ENCODE measurements at places on chromosomes 7 and 10. TPM values are rescaled to one million over a fixed set of nuclear protein-coding genes. Genes with fewer than 3 reads are reported as not detected.

- no peaks in the 10 kb centered on the region for H3K27me3 ChIP-seq
- no peaks in the 10 kb centered on the region for H3K4me1 ChIP-seq
- no peak overlapping the region for H3K4me3 ChIP-seq
- H3K27ac ChIP-seq: no peak overlapping the region
Observed at GRCh38 chr10:21083861-21084260, 186.8 kb upstream of the NEBL start.

DNA sequence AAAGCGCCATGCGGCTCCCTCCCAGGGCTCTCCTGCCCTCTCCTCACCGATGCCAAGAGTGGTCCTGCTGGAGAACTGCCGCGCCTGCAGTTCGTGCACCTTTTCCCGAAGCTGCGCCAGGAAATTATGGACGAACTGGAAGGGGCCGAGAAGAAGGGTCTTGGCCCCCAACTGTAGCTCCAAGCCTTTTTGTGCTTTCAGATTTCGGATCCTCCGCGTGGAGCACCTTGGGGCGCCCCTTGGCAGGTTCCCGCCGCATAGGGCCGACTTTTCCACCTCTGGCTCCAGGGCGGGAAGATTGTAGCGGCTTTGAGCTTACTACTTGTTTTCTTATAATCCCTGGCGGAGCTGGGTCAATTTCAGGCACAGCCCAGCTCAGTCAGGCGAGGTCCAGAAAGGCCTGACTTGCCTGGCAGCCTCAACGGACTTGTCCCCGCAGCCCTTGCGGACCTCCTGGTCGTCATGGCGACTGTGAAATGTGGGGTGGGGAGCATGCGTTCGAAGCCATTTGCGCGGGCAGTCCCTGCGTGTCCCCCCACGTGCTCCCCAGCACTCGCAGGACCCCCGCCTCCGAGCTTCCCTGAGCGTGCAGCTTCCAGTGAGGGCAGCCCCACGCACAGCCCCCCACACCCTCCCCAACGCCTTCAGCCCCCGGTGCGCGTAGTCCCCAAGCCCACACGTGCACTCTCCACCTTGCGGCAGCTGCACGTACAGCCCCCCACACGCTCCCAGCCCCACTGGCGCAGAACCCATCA, 129.9 kb downstream of the KBTBD2 start:
- no peak overlapping the region for H3K4me3 ChIP-seq
- H3K36me3 ChIP-seq: no peaks in the 10 kb centered on the region
- peaks cover 9% of the 10 kb centered on the region for H3K4me1 ChIP-seq

GRCh38 chr10:100827819-100828737, 82.7 kb downstream of the PAX2 start:
- H3K4me3 ChIP-seq: peak overlapping the region; percentile 64
- DNase-seq: peak; percentile 44
- H3K4me1 ChIP-seq: peaks cover 39% of the 10 kb centered on the region
- no peak overlapping the region for H3K27ac ChIP-seq
- H3K27me3 ChIP-seq: peaks cover 85% of the 10 kb centered on the region
- H3K36me3 ChIP-seq: peaks cover 5% of the 10 kb centered on the region

NEUROG3 gene
- not detected for total RNA-seq

NACAD gene
- total RNA-seq: 0.60 TPM

GRCh38 chr7:19051767-19052375, 65.6 kb downstream of the TWIST1 start:
- no peaks in the 10 kb centered on the region for H3K27me3 ChIP-seq
- no peak overlapping the region for H3K4me3 ChIP-seq
- no peaks in the 10 kb centered on the region for H3K4me1 ChIP-seq
- no peaks in the 10 kb centered on the region for H3K36me3 ChIP-seq
- no peak overlapping the region for H3K27ac ChIP-seq

DNA sequence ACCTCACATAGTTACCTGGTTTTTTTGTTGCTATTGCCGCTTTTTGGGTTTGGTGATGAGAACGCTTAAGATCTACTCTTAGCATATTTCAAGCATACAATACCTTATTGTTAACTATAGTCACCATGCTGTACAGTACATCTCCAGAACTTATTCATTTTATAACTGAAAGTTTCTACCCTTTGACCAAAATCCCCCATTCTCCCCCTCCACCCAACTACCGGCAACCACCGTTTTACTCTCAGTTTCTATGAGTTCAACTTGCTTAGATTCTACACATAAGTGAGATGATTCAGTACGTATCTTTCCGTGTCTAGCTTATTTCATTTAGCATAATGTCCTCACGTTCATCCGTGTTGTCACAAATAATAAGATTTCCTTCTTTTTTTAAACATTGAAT, 86.7 kb upstream of the IL6 start:
- H3K4me1 ChIP-seq: peaks cover 20% of the 10 kb centered on the region
- peaks cover 33% of the 10 kb centered on the region for H3K36me3 ChIP-seq
- H3K27ac ChIP-seq: no peak overlapping the region
- H3K4me3 ChIP-seq: no peak overlapping the region
- peaks cover 44% of the 10 kb centered on the region for H3K27me3 ChIP-seq

DNA sequence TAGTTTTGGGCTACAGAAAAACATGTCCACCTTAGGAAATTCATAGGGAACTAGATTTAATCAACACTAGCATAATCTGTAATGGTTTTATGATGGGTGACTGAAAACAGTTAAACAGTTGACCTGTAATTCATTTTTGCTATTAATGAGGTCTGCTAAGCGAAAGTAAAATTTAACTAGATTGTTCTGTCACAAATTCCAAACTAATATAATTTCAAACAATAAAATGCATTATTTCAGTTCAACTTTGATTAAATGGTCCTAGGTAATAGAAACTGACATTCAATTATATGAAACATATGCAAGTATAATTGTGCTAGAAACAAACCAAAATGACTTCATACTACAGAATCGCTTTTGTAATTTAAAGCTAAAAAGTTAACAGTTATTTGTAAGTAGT, 6.9 kb downstream of the NOC3L start:
- no peak overlapping the region for H3K27ac ChIP-seq
- H3K36me3 ChIP-seq: peaks cover 59% of the 10 kb centered on the region
- peaks cover 33% of the 10 kb centered on the region for H3K4me1 ChIP-seq
- H3K27me3 ChIP-seq: no peaks in the 10 kb centered on the region

SEMA3D gene
- total RNA-seq: not detected

- no peak overlapping the region for H3K27ac ChIP-seq
- no peaks in the 10 kb centered on the region for H3K36me3 ChIP-seq
- peak; percentile 23 for DNase-seq
- H3K4me3 ChIP-seq: no peak overlapping the region
- H3K4me1 ChIP-seq: no peaks in the 10 kb centered on the region
- no peaks in the 10 kb centered on the region for H3K27me3 ChIP-seq
Observed at GRCh38 chr7:77651575-77652162, 44.6 kb upstream of the RSBN1L start.

PRPS1L1 gene
- not detected for total RNA-seq

KAT6B gene
- total RNA-seq: 21.8 TPM

DNA sequence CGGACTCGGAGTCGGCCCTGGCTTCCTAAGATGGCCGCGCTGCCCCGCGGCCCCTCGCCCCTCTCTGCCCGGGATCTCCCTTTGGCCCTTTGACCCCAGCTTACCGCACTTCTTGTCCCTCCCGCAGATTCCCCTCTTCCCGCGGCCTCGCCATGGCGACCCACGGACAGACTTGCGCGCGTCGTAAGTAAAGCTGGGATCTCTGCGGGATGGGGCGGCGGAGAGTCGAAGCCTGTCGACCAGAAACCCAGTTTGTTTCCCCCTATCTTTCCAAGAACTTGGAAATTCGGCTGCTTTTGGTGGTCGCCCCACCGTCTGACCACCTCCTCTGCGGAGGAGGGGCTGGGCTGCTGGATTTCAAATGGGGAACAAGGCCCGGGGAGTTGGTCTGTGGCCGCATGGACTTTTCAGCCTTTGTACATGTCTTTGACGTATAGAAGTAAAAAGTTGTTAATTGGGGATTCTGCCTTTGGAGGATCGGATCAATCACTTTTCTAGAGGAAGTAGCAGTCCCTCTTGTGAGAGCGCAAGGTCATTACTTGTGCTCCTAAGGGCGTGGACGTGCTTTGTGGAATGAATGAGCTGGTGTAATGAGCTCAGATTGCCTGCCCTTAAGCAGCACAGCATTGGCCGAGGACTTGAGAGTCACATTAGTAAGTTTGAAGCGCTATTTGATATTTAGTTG, 553 bp downstream of the VDAC2 start:
- H3K27ac ChIP-seq: peak overlapping the region; percentile 91
- H3K4me3 ChIP-seq: peak overlapping the region; percentile 94
- H3K27me3 ChIP-seq: no peaks in the 10 kb centered on the region
- DNase-seq: peak; percentile 43

CCDC172 gene
- not detected for total RNA-seq

DNA sequence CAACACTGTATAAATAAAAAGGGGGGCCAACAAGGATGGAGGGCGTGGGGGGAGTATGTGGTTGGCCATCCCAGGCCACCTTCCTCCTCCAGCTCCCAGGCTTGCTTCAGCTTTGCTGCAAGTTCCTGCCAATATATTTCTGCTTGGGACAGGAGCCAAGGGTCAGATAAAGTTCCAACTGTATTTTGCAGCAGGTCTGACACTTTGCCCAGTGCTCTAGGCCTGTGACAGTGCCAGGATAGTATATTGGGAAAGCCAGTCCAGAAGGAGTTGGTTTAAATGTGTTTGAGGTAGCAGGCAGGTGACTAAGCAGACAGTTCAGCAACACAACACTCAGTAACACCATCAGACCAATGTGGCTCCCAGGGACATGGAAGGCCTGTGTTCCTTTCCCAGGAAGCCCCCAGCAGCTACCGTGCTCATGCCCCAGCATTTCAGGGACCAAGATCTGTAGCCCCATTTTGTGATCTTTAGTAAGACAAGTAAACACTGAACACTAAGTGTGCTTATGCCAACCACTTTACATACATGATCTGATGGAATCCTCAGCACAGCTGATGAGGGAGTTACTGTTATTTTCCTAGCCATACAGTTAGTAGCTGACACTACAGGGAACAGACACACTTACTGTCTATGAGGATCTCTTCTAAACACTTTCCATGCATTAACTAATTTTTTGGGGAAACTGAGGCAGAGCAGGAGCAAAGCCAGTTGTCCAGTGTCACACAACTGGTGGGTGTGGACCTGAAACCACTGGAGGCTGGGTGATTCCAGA, 38.9 kb downstream of the DNAJB12 start:
- DNase-seq: no peak
- H3K4me1 ChIP-seq: peaks cover 51% of the 10 kb centered on the region
- H3K27me3 ChIP-seq: no peaks in the 10 kb centered on the region
- peaks cover 5% of the 10 kb centered on the region for H3K36me3 ChIP-seq
- no peak overlapping the region for H3K4me3 ChIP-seq
- peak overlapping the region; percentile 57 for H3K27ac ChIP-seq

SLC25A13 gene
- total RNA-seq: 7.8 TPM

DNA sequence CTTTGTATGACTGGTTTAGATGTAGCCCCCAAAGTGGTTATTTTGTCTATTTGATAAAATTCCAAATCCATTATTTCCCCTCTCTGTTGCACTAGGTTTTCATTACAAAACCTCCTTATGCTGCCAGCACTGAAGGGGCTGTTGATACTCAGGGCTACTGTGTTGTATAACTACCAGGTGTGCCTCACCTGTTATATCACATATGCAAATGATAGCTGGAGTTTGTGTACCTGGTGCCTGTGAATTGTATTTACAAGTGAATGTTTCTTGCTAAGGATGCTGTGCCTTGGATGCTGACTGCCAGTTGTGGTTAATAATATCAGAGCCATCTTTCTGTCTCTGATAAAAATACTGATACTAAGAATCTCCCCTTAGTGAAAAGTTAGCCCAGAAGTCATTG, 84.8 kb upstream of the CCDC6 start:
- no peak overlapping the region for H3K4me3 ChIP-seq
- DNase-seq: no peak
- peaks cover 4% of the 10 kb centered on the region for H3K4me1 ChIP-seq
- H3K36me3 ChIP-seq: no peaks in the 10 kb centered on the region
- no peak overlapping the region for H3K27ac ChIP-seq
- peaks cover 37% of the 10 kb centered on the region for H3K27me3 ChIP-seq

- no peak for DNase-seq
- peaks cover 16% of the 10 kb centered on the region for H3K27me3 ChIP-seq
- no peak overlapping the region for H3K27ac ChIP-seq
- H3K4me1 ChIP-seq: no peaks in the 10 kb centered on the region
Observed at GRCh38 chr10:24237801-24238395, 29.0 kb downstream of the KIAA1217 start.

DNA sequence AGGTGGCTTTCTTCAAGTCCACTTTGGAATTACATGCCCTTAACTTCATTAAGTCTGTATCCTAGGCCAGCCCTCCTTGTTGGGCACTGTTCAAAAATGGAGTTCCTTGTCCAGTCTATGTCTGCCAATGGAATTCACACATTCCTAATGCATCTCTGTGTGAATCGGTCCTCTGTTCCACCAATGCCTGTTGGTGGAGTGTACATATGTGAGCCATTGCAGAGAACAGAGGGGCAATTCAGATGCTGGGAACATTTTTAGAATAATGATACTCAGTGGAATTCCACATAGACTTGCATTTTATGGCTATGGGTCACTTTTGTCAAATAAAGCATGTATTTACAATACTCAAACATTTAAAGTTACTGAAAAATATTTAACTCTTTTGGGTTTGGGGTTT, 108.3 kb downstream of the COL28A1 start:
- peaks cover 11% of the 10 kb centered on the region for H3K27me3 ChIP-seq
- H3K27ac ChIP-seq: no peak overlapping the region
- DNase-seq: no peak
- H3K4me1 ChIP-seq: peaks cover 7% of the 10 kb centered on the region
- no peak overlapping the region for H3K4me3 ChIP-seq

GPC2 gene
- 3.8 TPM for total RNA-seq

DNA sequence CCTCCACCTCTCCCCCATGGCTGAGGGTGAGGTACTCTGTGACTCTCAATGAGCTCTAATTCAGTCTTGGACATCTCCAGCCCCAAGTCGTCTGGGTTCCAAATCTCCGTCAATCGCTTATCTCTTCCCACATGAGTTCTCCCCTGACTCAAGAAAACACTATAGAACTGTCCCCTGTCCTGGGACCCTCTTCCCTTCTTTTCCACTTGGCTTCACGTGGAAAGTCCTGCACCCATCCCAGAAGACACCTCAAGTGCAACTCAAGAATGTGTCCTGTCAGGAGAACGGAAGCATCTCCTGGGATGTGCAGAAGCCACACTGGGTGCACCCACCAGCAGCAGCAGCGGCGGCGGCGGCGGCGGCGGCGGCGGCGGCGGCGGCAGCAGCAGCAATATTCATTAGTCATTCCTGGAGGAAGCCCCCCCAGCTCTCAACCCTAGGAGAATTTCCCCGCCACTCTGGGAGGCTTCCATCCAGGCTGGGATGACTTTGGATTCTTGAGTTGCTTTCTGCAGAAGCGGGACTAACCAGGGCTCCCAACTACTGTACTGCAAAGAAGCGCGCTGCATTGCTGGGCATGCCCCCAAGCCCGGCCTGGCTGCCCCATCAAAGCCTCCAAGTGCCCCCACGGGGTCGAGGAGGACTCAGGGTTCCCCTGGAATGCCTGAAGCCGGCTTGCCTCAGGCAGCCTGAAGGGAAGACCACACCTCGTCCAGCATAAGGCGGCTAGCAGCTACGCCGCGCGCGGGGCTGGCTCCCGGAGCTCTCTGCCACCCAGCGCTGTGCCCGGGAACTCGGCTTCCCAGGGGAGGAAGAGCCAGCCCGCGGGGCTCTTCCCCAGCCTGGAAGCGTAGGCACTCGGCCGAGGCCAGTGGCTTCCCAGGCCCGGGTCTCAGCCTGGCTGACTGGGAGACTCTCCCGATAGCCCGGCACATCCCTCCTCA, 1.0 kb downstream of the CRTAC1 start:
- H3K4me1 ChIP-seq: peaks cover 3% of the 10 kb centered on the region
- H3K36me3 ChIP-seq: no peaks in the 10 kb centered on the region
- no peak for DNase-seq
- H3K27ac ChIP-seq: no peak overlapping the region
- no peak overlapping the region for H3K4me3 ChIP-seq

GRCh38 chr10:89476150-89476549, 59.2 kb downstream of the SLC16A12 start:
- no peak overlapping the region for H3K4me3 ChIP-seq
- peaks cover 13% of the 10 kb centered on the region for H3K27me3 ChIP-seq
- H3K4me1 ChIP-seq: no peaks in the 10 kb centered on the region
- no peak for DNase-seq
- no peaks in the 10 kb centered on the region for H3K36me3 ChIP-seq
